NCI-H446 treated with DMSO at 0.1 percent for 48 hours (cell line): ENCODE measurements at places on chromosomes 12 and 14.

DNA sequence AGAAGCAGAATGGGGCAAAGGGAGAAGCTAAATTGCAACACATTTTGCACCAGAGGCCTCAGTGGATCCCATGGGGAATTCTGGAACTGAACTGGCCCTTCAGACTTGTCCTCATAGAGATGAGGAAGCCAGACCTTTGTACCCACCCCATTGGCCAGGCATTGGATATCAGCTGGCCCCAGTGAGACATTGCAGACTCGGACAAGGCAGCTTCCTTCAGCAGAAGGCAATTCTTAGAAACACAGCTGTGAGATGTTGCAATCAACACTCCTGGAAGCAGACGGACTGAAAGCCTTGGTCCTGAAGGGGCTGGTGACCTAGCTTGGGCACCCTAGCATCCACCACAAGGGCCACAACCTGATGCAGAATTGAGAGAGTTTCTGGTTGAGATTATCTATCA, 218.1 kb downstream of the MSRB3 start:
- no peak for DNase-seq

DNA sequence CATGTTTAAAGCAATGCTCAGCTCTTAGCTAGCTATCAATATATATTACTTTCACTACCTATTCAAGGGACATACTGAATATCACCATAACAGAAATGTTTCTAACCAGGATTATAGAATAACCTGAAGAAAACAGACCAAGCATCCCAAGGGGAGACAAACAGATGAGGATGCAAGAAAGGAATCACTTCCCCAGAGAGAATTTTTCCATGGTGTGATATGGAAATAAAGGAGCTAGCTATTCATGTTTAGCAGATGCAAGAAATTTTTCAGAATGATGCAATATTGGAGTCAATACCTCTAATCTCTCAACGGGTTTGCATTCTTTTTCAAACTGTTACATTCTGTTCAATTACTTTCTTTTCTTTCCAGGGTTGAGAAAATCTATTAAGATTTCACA, 538.9 kb upstream of the FLRT2 start:
- no peak for DNase-seq

- no peak for DNase-seq
These were observed 9.2 kb downstream of the CABP1 start for GRCh38 chr12:120649442-120650232.

- no peak for DNase-seq
These were observed 23.3 kb downstream of the TPCN1 start for GRCh38 chr12:113244478-113244958.

- peak; percentile 1 for DNase-seq
These were observed 201.7 kb downstream of the EXOC5 start for GRCh38 chr14:57066887-57067513.

- DNase-seq, result peak; percentile 27
These were observed 59.5 kb downstream of the ETNK1 start for GRCh38 chr12:22684140-22685118.

DNA sequence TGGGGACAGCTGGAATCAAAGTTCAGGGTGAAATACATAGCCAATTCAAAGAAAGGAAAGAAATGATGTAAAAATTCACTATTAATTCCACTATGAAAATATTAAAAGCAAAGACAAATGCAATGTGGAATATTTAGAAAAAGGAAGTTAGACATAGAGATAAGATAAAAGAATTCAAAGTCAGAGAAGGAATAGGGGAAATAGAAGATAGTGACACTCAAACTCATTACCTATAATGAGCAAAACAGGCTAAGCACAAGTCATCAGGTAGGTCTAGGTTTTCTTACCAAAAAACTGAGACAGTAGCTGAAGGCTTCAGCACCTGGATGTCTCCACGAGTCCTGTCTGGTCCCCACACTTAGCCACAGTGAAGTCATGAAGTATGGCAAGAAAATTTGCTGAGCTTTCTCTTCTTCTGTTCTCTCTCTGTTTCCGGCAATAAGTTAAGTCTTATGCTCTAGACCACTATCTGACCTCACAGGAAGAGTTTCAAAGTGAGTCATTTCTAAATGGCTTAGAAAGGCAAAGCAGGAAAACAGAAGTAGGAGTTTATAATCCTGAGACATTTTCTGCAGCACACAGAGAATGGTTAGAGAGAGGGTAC, at the start of gene C3AR1:
C3AR1 (minus strand) TSS at position 369 of the 604 bp plus-strand sequence. CDS start 6,174 bp downstream, outside the sequence.
- DNase-seq, result no peak

DNA sequence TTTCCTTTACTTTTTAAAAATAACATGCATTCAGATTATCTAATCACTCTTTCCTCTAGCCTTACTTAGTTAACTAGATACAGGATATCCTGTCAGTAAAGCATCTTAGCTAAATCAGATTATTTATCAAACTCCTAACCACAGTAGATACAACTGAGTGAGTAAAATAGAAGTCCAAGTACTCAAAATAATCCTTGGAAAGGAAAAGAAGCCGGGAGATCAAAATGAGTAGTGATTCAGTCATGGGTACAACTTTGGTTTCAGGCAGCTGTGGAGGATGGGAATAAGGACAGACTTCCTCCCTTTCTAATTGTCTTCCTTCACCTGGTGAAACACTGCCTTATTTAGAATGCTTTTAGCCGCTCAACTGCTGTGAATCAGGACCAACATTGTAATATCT, 29.4 kb downstream of the GNG2 start:
- DNase-seq, result no peak

- no peak for DNase-seq
These were observed 30.4 kb downstream of the PPP1R13B start for GRCh38 chr14:103816991-103817390.

DNA sequence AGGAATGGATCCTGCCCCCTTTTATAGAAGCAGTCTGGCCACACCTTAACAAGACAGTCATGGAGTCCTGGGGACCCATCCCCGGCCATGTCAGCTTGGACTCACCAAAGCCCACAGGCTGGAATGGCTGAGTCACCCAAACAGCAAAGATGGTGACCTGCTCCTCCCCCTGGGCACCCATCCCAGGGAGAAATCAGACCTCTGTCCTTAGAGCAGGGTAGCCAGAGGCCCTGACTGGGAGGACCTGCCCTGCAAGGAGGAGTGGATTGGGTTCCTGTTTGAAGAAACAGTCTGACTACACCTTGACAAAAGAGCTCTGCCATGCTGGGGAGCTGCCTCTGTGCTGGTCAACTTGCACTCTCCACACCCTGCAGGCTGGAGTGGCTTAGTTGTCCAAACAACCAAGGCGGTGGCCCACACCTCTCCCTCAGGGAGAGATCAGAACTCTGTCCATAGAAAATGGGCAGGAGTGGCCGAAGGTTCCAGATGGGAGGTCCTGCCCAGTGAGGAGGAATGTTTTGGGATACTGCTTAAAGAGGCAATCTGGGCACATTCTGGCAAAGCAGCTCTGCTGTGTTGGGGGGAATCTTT, 16.6 kb downstream of the MGP start:
- no peak for DNase-seq

GRCh38 chr12:26251600-26251999, 56.2 kb downstream of the SSPN start:
- DNase-seq, result no peak

DNA sequence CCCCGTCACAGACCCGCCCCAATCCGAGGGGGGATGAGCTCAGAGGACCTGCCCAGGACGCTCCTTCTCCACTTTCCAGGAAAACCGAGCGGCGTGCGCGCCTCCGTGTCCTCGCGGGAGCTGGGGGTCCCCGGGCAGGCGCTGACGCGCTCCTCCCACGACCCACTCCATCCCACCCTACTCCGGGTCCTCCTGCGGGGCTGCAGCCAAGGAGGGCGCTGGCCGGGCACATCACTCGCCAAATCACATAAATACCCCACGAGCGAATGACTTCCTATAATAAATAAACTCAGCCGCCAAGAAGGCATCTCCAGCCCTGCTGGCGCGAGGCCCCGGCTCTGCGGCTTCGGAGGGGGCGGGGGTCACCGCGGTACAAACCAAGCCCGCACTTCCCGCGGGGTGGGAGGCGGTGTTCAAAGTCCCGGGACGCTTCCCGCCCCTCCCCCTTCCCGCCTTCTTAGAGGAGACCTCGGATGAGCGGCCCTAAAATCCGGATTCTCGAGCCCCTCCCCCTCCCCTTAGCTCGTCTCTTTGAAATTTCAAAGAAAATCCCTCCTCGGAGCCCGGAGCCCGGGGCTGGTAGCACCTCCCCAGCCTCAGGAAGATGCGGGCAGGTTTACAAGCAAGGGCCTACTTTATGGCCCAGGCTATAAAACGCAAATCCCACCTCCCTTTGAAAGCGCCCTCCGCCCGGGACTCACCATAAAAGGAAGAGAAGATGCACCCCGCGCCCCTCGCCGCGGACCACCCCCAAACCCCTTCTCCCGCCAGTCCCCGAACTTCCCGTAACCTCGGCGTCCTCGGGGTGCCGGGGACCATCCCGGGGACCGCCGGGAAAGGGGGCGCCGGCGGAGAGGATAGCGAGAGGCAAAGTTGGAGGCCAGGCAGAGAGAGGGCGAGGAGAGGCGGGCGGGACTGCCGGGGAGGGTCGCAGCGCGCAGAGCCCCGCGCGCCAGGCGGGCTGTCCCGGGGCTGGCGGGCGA, 712 bp upstream of the FZD10 start:
- DNase-seq, result no peak
